Stimulated activated CD4-positive, alpha-beta T cell treated with anti-CD3 and anti-CD28 coated beads, TNF-alpha, amount 100 ng/mL, for 1 hour (primary cell): ENCODE measurements at places on chromosomes 11 and 22.

GRCh38 chr11:1360181-1360834 lies 29.4 kb upstream of the BRSK2 start:
- DNase-seq = no peak

GRCh38 chr11:77067861-77068443 lies 1.2 kb downstream of the CAPN5 start:
- no peak for DNase-seq

DNA sequence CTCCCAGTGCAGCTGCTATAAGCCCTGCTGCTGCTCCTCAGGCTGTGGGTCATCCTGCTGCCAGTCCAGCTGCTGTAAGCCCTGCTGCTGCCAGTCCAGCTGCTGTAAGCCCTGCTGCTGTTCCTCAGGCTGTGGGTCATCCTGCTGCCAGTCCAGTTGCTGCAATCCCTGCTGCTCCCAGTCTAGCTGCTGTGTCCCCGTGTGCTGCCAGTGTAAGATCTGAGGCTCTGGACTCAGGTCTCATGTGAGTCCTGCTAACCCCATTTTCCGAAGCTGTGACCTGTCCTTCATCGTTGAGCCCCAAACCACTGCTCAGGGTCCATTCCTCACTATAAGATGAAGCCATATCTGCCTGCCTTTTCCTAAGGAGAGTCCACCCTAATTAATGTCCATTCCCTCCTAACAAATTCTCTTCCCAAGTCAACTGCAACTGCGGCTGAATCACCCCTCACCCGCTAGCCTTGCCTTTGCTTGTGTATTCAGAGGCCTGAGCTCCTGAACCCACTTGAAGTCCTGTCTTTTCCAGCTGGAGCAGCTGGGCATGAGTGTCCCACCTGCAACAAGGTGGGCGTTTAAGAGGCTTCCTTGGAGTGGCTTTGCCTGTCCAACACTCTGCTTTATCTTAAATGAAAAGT lies 626 bp downstream of the KRTAP5-7 start:
- DNase-seq = no peak

GRCh38 chr11:125382314-125382791 lies 113.7 kb downstream of the FEZ1 start:
- no peak for DNase-seq

DNA sequence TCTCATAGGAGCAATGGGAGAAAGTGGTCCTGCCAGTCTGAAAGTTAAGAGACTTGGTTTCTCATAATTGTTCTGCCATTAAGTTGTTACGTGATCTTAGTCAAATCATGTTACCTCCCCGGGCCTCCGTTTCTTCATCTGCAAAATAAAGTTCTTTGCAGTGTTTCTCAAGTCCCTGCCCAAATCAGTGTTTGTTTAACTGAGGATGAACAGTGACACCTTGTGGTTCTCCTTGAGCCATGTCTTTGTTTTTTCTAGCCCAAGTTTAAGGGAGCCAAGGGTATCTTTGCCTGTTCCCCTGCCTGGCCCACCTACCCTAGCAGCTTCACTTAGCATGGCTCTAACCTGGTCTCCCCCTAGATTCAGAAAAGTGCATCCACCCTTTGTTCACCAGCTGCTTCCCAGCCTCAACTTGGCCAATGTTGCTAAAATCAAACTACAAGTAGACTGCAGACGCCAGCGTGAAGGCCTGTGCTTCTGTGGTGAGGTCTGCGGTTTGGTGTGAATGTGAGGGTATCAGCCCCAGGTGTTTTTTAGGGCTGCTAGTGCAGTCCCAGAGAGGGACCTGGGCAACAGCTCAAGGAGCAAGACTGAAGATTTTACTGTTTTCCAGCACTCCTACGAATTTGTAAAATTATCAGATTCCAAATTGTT lies 35.5 kb downstream of the FZD4 start:
- DNase-seq = no peak

DNA sequence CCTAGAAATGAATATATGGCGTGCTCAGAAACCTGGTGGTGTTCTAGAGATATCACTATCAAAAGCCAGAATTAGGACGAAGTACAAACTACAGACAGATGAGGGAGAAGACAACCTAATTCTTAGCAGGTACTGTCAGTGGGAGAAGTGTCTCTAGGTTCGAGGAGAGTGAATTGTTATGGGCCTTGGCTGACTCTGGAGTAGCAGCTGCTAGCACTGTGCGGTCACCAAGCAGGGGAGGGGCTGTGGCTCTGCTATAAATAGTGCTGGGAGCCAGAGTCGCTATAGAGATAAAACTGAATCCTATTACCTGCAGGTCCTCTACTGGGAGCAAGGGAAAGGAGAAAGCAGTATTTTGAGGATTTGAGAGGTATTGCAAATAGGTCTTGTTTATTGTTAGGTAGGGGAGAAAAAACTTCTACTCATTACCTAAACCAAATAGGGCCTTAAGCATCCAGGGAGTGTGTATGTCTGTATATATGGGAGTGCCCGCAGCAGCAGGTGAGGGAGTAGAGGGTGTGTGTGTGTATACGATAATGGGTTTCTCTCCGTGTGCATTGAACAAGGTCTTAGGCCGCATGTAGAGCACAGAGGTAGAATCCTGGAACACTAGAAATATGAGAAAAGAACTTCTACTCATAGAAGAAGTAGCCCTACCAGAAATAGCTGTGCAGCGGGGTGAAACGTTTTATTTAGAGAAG lies 2.2 kb downstream of the MADD start:
- no peak for DNase-seq

GRCh38 chr11:16239141-16240105 lies 116.9 kb downstream of the SOX6 start:
- DNase-seq = no peak

GRCh38 chr11:95373241-95373640 lies 142.2 kb upstream of the SESN3 start:
- DNase-seq = no peak

- no peak for DNase-seq
Measured at GRCh38 chr11:83666149-83666548, 380.0 kb upstream of the CCDC90B start.

- DNase-seq = no peak
Measured at GRCh38 chr22:43343262-43343669, at the start of gene SCUBE1. TSS of gene SCUBE1 (minus strand) at chr22:43343372. CDS start at chr22:43343261, 111 bp downstream.

- DNase-seq = no peak
Measured at GRCh38 chr11:130774703-130775102, 141.6 kb downstream of the SNX19 start.

DNA sequence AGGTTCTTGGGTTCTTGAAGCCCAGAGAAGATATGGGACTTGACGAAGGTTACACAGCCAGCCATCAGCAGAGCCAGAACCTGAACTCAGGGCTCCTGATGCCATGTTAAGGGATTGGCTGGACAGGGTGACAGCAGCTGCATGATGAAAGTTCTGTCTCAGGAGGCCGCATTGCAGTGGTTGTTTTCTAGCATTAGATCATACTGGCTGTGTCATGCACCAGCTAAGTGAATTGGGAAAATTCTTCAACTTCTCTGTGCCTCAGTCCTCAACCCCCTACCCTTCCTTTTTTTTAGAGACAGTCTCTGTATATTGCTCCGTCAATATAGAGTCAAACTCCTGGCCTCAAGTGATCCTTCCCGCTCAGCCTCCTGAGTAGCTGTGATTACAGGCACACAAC lies 5.4 kb upstream of the LTBP3 start:
- DNase-seq = no peak

- DNase-seq = no peak
Measured at GRCh38 chr11:824942-825341, 2.8 kb upstream of the CRACR2B start.

DNA sequence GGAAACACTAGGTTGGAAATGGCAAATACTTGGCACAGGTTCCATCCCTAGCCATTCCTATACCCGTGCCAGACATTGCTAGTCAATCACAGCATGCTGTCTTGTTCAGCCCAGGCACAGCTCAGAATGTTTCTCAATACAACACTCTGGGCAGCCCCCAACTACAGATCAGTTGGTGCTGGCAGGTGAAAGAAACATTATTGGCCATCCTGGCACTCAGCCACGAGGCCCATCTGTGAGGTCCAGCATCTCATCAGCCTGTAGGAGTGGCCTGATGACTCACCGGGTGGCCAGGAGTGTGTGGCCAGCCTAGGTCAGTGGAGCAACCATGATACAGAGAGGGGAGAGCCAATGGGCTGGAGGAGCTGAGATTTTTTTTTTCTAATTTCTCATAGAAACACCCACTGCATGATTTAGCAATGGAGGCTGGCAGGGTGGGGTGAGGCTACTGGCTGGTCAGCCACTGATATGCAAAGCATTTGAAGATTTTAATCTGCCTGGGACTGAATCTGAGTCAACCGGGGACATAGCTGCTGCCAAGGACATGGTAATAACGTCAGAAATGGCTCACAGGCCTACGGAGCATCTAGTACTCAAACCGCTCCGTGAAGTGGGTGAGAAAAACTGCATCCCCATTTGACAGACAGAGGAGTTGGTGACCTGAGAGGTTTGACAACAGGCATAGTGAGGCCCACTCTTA lies 5.4 kb downstream of the MYO18B start:
- no peak for DNase-seq

DNA sequence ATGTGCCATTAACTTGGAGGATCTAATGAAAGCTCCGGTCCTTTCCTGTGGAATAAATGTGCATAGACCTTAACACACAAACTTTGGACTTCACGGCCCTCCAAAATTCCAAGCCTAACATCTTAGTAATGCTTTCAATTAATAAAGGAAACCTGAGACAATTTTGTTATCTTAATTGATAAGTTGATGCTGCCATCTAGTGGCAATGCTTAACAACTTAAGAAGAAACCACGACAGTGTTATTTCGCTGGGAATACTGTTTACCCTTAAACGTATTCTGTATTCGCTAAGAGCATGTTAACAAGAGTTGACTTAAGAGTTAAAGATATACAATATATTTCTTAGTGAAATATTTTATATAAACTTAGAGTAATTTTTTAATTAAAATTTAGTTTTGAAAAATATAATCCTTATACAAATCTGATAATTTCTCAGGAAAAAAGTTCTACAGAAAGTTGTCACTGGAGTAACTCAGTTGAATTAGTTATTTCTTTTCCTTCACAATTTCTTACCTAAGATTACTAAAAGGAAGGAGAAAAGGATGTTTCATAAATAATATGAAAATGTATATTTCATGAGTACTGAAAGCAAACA lies 35.0 kb upstream of the OR9G4 start:
- DNase-seq = no peak

- DNase-seq = no peak
Measured at GRCh38 chr22:36027935-36028645, 534 bp downstream of the RBFOX2 start.

DNA sequence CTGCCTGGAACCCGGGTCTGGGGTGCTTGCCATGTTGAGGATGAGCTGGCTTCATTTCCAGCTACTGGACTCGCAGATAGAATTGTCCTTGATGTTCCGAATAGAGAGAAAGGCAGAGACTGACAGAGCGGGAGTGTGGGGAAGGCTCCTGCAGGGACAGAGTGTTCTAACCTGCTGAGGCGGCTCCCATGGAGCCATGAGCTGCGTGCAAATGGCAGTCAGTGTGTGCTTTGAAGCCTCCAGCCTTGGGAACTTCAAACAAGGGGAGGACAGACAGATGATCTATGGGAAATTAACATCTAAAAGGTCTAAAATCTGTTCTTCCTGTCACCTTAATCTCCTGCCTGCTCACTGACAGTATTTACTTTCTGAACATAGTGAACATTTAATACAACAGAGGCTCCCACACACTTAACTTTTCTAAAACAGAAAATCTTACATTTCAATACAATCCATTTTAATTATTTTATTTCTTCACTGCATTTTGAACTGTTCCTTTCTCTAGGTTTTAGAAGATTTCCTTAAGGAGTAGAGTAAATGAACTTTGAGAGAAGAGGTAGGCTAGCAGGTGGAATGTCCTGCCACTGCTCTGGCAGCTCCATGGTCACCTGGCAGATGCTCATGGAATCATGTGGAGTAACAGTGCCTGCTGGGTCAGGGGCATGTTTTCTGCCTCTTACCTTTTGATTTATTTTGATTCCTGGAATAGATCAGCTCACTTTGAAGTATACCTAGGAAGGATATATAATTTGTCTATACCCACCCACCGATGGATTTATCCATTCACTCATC lies 481.7 kb downstream of the NTM start:
- no peak for DNase-seq

DNA sequence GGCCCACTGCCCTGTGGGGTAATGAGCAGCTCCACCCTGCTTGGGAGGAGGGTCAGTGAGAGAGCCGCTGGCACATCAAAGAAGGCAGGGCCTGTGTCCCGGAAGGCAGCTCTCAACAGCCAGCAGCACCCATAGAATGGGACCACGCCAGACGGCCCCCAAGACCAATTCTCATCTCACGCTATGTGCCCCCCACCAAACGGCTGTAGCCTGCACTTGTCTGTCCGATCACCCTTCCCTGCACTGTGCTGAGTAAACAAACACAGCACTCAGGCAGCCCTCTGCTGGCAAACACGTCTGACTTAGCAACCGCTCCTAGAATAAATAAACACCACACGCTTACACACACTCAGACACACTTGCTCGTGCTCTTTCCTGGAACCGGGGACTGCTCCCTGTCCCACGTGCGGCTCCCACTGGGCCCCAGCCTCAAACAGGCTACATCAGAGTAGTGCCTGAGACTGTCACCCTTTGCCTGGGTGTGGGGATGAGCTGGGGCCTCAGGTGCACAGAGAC lies 53.2 kb upstream of the CDON start:
- DNase-seq = no peak

DNA sequence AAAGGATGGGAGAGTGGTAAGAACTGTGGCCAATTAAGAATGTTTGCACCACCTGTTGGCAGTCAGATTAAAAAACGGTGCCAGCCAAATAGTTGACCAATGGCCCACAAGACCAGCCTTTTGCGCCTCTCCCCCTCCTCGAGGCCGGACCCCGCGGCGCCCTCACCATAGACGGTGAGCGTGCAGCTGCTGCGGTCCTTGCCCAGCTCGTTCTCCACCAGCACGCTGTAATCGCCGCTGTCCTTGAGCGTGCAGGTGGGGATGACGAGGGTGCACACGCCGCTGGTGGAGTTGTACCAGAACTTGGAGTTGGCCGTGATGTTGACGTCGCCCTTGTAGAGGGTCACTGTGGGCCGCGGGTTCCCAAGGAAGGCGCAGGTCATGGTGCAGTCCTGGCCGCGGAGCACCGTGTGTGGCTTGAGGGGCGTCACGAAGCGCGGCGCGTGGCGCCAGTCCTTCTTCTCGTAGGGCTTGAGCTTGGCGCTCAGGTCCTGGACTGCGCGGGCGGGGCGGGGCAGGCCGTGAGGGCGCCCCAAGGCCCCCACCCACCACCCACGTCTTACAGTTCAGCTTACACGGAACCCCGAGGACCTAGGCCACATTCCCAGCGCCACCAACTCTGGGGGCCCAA lies 7.2 kb downstream of the TMEM86A start:
- DNase-seq = no peak

GRCh38 chr11:98940913-98941312 lies 79.8 kb upstream of the CNTN5 start:
- no peak for DNase-seq

- no peak for DNase-seq
Measured at GRCh38 chr22:49523374-49524008, 304.2 kb downstream of the BRD1 start.

DNA sequence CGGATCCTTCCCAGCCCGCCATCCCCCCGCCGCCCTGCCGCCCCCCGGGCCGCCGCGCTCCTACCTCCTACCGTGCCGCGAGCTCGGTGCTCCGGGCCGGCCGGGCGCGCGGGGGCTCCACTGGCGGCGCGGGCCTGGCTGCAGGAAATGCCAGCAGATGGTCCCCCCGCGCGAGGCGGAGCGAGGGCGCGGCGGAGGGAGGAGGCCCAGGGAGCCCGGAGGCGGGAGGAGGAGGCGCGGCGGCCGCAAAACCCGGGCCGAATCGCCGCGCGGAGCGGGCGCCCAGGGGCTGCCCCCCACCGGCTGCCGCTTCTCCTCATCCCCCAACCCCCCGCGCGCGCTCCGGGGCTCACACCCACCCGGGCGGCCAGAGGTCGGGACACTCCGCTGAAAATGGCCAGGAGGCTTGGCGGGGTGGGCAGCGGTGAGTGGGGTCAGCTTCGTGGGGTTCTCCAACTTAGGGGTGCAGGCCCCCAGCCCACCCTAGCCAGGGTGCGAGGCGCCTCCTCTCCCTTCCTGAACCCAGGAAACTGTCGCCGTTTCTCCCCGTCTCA lies at the start of gene OSBPL5:
Gene OSBPL5 (minus strand): TSS at position 159 of the 554 bp plus-strand sequence. CDS start 36,162 bp downstream, outside the sequence.
- no peak for DNase-seq
